ENCODE measurements at places on chromosomes 3 and 15.

GRCh38 chr15:81331600-81331999 is 7.7 kb upstream of the STARD5 start:
- no peak for DNase-seq

DNA sequence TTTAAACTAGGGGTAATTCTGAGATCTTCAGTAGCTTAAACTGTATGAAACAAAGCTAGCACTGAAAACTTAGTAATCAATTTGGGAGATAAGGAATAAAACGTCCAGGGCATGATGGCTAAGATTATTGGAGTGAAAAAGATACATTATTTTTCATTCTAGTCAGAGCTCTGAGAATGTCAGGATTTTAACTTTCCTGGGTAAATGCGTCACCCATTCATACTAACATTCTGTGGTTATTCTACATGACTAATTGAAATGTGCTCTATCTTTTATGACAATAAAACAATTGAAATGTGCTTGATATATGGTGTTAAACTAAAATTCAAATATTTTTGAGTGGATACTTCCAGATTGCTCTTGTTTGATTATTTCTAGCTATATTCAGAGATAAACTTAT is 626.0 kb downstream of the EDEM1 start:
- DNase-seq: no peak

GRCh38 chr3:79086514-79086913 is 681.3 kb downstream of the ROBO1 start:
- DNase-seq: peak; percentile 64

- DNase-seq: no peak
Observed at GRCh38 chr3:174462916-174463315, 396.2 kb upstream of the NAALADL2 start.
